Activated CD4-positive, alpha-beta T cell treated with anti-CD3 and anti-CD28 coated beads, Interleukin-2, amount 50 U/mL, for 1 hour (primary cell): ENCODE measurements at places on chromosomes 13 and 19.

- DNase-seq: no peak
Measured at GRCh38 chr13:70841240-70842061, 733.2 kb upstream of the KLHL1 start.

GRCh38 chr19:49559443-49559842, 20.9 kb downstream of the NOSIP start:
- no peak for DNase-seq

DNA sequence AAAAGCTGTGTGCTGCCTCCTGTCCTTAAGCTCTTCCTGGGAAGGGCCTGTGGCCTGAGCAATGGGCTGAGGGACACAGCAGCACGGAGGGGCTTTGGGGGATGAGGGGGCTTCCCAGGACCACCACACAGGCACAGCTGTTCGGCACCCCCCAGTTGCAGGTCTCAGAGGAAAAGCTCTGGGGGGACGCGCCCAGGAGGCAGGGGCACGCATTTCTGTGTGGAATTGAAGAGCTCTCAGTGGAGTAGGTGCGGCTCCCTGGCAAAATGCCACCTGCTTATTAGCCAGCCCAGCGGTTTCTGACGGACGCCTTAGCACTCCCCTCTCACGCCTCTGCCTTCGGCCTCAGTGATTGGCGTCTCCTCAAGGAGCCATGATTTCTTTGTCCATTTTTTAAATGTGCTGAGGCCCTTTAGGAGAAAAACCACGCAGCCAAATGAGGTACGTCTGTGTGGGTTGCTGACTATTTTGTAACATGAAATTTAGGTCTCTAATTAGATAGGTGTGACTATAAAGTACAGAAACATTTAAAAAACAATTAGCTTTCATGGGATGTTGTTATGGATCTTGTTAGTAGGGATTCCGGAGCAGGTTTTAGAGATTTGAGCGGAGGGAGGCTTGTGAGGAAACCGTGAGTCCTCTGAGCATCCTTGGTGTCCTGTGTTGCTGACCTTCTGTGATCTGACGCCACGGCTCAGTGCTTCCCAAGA, 4.0 kb downstream of the MCF2L start:
- no peak for DNase-seq

DNA sequence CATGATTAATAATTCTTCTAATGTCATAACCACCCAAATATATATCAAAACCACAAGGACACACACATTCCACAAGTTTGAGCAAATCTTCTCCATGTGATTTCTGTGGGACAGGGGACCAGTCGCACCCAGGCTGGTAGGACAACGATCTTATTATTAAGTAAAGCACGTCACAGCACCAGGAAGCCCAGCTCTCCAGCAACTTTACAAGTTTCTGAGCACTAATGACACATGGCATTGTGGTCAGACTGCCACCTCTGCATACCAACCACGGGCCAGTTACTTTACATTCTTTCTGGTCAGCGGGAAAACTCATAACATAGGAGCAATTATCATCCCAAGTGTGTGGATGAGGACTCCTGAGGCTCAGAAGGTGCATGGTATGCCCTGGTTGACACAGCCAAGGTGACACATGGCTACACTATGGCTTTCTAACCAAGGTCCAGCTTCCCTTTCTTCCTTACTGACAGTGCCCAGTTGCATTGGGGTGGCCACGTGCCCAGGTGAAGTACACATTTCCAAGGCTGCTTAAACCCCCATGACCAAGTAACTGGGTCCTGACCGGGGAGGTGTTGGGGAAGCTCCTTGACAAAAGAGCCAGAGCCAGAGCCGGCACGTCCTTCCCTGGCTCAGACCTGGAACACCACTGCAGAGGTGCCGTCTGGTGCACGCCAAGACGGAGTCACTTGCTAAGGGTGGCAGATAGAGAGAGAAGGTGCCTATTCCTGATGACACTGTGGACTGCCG, 27.4 kb downstream of the LATS2 start:
- DNase-seq: no peak

- DNase-seq: no peak
Measured at GRCh38 chr19:58334691-58335249, 8.0 kb downstream of the ZSCAN22 start.

DNA sequence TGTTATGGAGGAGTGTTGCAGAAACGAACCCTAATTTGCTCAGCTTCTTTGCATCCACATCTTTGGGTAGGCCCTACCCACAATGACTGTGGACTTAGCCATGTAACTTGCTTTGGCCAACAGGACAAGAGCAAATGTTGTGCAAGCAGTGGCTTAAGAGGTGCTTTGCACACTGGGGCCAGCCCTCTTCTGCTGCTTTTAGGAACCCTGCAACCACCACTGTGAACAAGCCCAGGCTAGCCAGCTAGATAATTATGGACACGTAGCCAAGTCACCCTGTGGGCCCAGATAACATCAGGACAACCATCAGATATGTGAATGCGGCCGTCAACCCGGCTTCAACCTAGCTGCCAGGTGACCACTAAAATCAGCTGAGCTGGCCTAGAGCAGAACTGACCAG, 17.1 kb downstream of the C19orf47 start:
- no peak for DNase-seq
